ENCODE measurements at places on chromosomes 2 and 18. TPM values are rescaled to one million over a fixed set of nuclear protein-coding genes. Genes with fewer than 3 reads are reported as not detected.

- no peak for DNase-seq
Observed at GRCh38 chr18:70276416-70277191, 12.2 kb upstream of the SOCS6 start.

DNA sequence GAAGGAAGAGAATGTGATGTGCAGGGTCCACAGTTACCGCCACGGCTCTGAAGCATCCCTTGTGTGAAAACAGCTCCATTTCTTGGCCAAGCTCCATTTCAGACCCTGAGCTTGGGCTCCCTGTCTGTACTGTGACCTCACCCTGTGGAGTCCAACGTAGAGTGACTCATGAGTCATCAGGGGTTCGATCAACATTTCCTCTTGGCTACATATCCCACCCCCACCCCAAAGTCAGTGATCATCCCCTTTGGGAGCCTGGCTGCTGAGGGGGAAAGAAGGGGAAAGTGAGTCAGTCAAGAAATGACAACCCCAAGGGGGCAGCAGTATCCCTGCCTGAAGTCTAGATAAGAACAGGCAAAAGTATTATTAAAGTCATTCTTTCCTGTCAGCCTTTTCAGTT, 62.2 kb downstream of the PAPOLG start:
- DNase-seq: no peak

GRCh38 chr18:32958746-32959145, 185.9 kb upstream of the KLHL14 start:
- DNase-seq: no peak

DNA sequence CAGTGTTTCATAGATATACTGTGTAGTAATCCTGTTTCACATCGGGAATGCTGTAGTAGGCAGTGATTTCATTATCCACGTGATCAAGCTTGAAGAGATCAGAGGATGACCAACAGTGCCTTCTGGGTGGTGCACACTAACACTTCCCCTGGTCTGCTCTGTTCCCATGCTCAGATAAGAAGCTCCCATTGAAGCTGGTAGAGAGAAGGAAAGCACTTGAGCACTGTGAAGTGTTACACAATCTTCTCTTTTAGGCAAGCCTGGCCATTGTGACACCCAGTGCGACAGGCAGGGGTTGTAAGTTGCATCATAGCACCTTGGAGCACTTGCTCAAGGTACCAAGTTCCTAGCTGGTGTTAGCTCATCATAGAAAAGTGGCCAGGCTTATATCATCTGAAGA, 30.6 kb upstream of the GPD2 start:
- peak; percentile 76 for DNase-seq

DNA sequence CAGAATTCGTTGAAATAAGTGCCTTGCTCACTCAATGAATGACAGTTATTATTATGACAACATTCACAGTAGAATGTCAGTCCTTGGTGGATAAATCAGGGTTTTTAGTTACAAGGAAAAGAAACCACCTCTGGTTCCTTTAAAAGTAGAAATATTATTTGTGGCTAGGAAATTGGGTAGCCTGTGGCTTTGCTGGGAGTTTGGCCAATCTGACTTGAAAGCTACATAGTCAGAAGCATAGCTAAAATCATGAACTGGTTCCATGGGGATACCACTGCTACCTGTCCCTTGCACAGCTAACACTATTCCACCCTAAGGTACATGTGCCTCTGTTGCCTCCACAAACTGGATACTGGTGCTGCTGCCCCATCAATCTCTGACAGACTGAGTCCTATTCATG, 12.8 kb upstream of the SMCHD1 start:
- no peak for DNase-seq

DNA sequence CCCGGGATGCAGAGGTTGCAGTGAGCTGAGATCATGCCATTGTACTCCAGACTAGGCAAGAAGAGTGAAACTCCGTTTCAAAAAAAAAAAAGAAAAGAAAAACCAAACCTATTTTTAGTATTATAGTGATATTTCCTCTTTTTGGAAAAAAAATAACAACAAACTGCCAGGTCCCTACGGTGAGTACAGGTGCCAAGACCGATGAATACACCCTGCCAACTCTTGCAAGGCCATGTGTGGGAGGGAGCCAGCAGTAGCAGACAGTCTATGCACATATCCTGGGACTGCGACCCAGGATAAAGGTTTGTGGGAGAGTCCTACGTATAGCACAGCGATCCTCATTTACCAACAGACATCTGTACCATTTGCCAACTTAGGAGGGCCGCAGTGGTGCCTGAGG, 69.6 kb upstream of the DNMT3A start:
- no peak for DNase-seq

DNA sequence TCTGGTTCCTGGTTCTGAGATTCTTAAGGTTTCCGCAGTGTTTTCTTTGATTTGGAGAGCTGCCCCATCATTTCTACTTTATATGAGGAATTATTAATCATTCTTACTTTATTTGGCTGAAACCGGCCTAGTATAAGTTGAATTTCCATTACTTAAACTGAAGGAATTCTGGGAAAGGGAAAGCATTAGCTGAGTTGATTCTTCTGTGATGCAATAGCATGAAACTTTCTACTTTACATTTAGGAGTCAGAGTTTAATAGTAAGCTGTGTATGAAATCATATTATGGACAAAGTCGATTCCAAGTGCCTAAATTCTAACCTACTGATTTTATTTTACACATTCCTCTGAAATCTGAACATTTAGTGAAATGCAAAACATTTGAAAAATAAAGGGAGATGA, 1269.7 kb upstream of the ZEB2 start:
- no peak for DNase-seq

- no peak for DNase-seq
Observed at GRCh38 chr18:43780782-43781340, 503.6 kb upstream of the SYT4 start.

DNA sequence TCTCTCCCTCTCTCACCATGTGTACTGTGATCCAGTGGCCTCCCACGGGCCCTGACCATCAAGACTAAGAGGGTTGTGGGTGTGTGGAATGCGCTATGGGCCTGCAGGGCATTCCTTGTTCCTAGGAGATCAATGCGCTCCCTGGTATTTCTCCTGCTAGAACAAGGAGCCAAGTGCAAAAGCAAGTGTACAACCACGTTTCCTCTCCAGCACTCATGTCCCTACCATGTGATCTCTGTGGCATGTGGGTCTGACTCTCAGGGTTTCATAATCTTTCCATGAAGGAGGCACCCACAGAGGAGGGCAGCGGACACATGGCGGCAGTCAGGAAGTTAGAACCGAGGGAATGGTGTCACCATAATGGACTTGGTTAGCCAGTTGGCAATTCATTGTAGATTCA, 91.4 kb downstream of the MAPK4 start:
- DNase-seq: no peak

DNA sequence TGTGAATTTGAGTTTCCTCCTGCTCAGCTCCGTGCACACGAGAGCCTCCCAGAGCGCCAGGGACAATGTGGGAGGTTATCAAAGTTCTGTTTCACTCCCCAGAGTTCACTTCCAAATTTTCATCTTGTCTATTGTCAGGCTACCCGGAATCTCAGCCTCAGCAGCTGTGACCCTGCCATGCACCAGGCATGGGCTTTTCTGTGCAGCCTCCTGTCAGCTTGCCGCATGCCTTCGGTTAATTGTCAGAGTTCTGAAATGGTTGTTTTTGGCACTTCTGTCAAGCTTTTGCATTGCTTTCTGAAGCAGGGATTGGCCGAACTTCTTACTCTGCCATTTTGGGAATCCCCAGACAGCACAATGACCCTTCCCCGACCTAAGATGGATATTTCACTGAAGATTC, 60.4 kb downstream of the SH3YL1 start:
- DNase-seq: no peak

GRCh38 chr2:236576953-236577352, 7.3 kb downstream of the ACKR3 start:
- DNase-seq: no peak

DNA sequence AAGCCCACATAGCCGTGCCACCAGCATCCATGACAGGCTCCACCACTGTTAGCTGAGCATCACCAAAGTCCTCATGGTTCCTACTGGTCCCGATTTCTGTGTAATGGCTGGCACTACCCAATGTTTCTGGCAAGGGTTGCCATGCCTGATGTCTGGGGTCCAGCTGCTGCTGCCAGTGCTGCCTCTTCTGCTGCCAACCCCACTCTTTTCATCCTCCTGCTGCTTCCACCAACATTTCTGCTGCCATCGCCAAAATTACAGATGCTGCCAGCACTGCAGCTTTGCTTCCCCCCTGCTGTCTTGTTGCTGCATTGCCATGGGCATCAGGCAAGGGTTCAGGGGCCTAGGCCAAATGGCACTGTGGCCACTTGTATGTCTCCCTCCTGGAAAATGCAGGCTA, 152.9 kb downstream of the LRRTM1 start:
- no peak for DNase-seq

- DNase-seq: peak; percentile 73
Observed at GRCh38 chr2:47076586-47077441, 78.3 kb downstream of the STPG4 start.

GRCh38 chr2:226791487-226792081, 8.0 kb downstream of the IRS1 start:
- peak; percentile 94 for DNase-seq

- DNase-seq: no peak
Observed at GRCh38 chr2:235659767-235660322, 166.0 kb downstream of the AGAP1 start.

- DNase-seq: no peak
Observed at GRCh38 chr2:105882341-105882740, 137.6 kb downstream of the NCK2 start.

DNA sequence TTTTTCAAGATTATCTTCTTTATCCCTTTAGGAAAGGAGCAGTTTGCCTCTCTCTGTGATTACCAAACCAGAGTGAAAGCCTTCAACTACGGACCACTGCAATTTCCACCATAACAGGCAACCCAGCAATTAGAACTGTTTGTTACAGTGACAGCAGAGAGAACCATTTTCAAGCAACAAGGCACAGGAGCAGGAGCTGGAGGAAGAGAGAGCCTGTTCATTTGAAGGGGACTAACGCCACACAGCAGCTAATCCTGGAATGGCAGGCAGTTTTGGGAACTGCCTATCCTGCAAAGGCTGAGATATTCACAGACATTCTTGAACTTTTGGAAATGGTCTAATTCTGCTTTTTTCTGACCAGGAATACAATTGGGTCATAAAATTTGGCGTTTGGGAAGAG, 1541.9 kb upstream of the PIK3C3 start:
- no peak for DNase-seq

DNA sequence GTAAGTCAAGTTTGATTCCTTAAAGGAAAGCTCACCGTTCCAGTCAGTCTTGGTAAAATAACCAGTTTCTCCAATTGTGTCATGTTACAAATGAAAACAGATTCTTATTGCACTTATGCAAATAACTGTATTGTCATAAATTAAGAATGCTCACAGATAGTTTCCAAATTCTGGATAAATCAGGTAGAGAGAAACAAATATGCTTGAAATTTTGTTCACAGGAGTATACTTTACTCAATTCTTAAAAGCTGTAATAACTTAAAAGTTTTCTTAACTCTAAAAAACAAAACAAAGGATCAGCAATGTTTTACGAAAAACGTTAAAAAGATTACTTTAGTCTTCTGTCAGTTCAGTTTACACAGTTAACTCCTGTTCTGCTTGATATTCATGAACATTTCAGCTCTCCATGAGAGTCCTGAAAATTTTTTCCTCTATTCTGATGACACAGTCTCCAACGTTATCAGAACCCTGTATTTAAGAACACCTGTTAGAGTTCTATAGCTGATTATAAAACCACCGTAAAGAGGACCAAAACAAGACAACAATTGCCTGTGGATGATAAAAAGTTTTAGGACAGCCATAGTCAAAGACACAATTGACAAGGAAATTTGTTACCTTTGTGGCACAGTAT, 4.4 kb downstream of the GAL3ST2 start:
- no peak for DNase-seq

DNA sequence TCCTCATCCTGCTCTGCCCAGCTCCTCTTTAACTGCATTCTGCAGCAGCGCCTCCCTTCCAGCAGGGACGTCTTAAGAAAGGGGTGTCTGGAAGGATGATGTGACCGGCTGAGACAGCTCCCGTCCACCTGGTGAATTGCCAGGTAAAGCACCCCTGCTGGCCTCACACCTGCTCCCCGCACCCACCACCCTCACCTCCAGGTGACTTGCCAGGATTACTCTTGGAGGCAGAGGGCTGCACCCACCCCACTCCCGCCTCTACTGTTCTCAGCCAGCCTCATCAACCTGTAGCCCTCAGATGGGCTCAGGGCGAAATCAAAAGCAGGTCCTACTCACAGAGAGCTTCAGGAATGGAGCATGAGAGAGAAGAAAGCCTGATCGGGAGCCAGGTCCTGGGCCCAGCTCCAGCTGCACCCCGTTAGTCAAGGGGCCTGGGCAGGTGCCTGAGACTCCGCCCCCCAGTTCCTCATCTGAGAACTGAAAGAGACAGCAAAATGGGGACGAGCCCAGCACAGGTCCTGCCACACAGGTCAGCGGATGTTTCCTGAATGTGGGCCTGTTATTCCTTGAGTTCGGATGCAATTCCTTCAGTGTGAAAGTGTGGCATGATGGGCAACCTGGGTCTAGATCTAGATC, 5.6 kb downstream of the ADRA2B start:
- peak; percentile 39 for DNase-seq

- no peak for DNase-seq
Observed at GRCh38 chr18:62566199-62566598, 43.4 kb downstream of the ZCCHC2 start.

- no peak for DNase-seq
Observed at GRCh38 chr18:5420906-5421305, 122.9 kb downstream of the EPB41L3 start.

DNA sequence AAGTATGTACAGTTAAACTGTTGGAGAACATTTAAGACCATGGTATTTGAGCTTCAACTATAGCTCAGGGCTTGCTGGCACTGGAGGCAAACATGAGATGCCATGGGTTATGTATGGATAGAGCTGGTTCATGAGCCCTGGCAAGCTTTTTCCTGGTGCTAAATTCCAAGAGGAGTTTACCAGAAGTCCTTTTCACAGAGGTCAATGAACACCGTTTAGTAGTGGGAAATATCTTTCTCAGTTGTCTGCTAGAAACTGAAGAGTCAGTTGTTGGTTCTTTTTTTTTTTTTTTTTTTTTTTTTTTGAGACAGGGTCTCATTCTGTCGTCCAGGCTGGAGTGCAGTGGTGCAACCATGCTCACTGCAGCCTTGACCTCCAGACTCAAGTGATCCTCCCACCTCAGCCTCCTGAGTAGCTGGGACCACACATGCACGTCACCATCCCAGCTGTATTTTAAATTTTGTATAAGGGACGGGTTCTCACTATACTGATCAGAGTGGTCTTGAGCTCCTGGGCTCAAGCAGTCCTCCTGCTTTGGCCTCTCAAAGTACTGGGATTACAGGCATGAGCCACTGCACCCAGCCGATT, 1.3 kb downstream of the KHK start:
- no peak for DNase-seq

LOXHD1 gene
- total RNA-seq: 2.9 TPM

KYNU gene
- 30.6 TPM for total RNA-seq

TBR1 gene
- not detected for total RNA-seq

MBOAT2 gene
- 36.5 TPM for total RNA-seq

ANKRD30B gene
- total RNA-seq: not detected

ERCC3 gene
- 34.7 TPM for total RNA-seq

ORC2 gene
- 28.6 TPM for total RNA-seq

ANKMY1 gene
- 29.3 TPM for total RNA-seq
